ENCODE measurements at places on chromosomes 11 and 22.

DNA sequence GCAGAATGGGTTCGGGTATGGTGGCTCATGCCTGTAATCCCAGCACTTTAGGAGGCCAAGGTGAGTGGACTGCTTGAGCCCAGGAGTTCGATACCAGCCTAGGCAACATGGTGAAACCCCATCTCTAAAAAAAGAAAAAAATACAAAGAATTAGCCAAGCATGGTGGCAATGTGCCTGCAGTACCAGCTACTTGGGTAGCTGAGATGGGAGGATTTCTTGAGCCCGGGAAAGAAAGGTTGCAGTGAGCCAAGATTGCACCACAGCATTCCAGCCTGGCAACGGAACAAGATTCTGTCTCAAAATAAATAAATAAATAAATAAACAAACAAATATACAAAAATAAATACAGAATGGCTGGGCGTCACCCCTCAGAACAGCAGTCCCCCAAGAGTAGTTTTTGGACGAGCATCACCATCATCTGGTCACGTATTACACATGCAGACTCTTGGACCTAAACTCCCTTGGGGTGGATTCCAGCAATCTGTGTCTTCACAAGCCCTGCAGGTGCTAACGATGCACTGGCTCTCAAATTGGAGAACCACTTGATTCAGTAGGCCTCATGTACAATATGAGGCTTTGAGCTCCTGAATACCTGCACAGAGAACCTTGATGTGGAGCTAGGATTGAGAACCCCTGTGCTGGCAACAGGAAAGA is 33.5 kb downstream of the CLMP start:
- no peak for DNase-seq

DNA sequence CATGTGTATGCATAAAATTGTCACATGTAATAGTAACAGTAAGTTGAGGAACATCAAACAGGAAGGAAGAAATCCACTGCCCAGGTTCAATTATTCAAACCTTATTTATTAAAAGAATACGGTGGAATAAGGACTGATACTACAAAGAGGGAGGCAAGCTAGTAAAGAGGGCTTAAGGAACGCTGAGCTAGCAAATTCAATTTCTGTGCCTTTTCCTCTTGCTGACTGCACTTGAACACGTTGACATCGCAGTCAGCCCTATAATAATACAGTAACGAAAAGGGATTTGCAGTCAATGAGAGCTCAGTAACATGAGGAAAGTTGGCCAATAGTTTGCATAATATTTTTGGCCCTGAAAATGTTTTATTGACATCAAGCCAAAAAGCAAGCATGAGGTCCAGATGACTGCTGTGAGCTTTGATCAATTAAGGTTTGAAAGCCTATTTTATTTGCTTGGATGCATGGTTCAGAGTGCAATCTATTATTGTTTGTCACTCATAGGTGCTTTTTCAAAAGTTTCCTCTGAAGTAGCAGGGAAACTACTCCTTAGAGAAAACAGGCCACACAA is 861.8 kb downstream of the LRRC4C start:
- no peak for DNase-seq

DNA sequence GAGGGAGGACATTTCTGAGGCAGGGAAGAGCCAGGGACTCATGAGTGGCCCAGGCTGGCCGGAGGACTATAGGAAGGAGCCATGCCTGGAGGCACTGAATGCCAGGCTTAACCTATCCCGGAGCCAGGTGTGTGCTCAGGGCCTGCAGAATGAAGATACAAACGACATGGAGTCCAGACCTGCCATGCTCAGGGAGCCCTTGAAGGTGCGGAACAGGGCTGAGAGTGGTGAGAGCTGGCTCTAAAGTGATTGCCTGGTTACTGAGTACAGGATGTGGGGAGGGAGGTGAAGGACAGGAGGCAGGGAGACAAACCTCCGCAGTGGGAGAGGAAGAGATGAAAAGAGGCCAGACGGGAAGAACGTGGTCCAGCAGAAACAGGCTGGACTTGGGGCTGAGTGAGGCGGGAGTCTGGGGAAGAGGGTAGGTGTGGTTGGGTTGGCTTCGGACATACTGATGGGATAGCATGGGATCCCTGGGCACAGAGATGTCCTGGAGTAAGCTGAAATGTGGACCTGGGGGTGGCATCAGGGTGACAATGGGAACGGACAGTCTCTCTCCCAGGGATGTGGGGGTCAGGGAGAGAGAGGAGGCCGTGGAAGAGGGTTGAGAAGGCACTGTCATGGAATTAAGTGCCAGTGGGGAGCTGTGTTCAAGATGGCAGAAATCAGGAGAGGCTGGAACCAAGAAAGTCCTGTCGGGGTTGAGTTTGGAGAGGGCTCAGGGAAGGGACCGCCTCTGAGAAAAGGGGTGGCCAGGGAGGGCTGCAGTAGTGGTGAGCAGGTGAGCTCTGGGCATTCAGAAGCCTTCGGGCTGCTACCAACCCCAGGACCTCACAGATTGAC is 1.5 kb upstream of the ANKRD13D start:
- DNase-seq: peak; percentile 56

DNA sequence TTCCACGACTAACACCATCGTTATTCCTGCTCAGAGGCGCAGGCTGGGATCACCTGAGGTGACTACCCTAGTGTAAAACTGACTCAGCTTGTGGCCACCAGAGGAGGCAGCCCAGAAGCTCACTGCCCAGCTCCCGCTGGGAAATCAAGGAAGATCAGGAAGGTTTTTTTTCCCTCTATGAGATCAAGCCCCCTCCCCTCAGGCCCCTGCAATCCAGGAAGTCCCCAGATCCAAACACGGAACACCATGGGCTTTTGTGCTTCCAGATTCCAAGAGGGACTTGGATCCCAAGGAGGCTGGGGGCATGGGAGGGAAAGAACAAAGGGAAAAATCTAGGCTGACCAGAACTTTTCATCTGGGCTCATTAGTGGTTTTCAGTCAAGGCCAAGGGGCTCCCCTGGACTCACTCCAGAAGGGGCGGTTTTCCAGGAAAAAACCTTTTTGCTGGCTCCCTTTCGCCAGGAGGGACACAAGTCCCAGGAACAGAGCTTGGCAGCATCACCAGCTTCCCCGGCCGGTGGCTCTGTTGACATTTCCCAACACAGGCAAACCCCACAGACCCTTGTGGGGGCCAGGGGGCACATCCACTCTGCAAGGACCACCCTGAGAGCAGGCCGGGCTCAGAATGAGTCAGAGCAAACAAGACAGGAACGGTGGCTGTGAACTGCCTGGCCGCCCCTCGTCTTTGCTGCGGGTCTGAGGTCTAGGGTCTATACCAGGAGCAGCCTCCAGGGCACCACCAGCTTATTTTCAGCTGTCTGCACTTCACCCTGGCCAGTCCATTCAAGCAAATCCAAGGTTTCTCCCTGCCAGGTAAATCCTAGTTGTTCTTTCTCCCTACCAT is 36.8 kb downstream of the MYH9 start:
- no peak for DNase-seq

GRCh38 chr11:19405966-19406365 is 165.2 kb upstream of the E2F8 start:
- no peak for DNase-seq

GRCh38 chr11:103729617-103730016 is 306.8 kb upstream of the DDI1 start:
- DNase-seq: no peak

DNA sequence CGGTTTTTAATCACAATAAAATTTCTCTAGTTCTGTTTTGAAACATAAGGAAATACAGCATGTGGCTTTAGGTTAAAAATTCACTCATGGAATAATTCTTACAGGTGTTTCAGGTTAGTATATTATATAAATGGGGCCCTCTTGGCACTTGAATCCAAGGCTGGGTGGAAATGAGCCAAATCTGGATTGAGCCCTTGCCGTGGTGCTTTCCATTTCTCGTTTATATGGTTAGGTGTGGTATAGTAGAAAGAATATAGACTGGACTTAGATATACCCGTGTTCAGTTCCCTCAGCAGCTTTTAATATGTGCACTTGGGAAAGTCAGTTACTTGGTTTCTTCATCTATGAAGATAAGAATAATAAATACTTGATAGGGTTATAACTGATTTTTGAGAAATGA is 16.0 kb downstream of the ZFP91 start:
- DNase-seq: no peak

DNA sequence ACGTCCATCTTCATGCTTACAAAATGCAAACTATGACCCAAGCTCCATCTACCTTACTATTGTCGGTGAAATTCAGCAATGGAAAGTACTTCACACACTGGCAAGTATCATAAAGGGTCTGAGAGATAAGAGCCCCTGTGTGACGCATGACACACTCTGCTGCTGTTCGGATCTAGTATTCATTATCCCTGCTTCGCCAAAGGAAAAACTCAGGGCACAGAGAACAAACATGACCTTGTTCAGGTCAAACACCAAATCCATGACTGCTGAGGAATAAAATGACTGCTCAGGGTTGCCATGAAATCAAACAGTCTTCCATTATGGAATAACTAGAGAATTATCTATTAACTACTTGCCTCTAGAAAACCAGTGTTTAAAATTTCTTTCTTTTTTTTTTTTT is 73.0 kb downstream of the MICAL3 start:
- DNase-seq: no peak

GRCh38 chr11:35947437-35947836 is 3.6 kb downstream of the LDLRAD3 start:
- no peak for DNase-seq

GRCh38 chr11:96272529-96273222 is 70.3 kb downstream of the MAML2 start:
- DNase-seq: peak; percentile 63

- DNase-seq: no peak
These were observed 2.2 kb downstream of the SUSD2 start for GRCh38 chr22:24183321-24184031.

Measured in CD4-positive, alpha-beta T cell treated with Interleukin-10 for 1 hour (primary cell).